ENCODE measurements at places on chromosomes 2 and 18.

GRCh38 chr2:164285576-164285975 is 335.7 kb downstream of the GRB14 start:
- no peak for DNase-seq

GRCh38 chr18:74294526-74294925 is 2.8 kb upstream of the CYB5A start:
- no peak for DNase-seq

- no peak for DNase-seq
Measured at GRCh38 chr2:85481818-85482777, 56.9 kb upstream of the MAT2A start.

DNA sequence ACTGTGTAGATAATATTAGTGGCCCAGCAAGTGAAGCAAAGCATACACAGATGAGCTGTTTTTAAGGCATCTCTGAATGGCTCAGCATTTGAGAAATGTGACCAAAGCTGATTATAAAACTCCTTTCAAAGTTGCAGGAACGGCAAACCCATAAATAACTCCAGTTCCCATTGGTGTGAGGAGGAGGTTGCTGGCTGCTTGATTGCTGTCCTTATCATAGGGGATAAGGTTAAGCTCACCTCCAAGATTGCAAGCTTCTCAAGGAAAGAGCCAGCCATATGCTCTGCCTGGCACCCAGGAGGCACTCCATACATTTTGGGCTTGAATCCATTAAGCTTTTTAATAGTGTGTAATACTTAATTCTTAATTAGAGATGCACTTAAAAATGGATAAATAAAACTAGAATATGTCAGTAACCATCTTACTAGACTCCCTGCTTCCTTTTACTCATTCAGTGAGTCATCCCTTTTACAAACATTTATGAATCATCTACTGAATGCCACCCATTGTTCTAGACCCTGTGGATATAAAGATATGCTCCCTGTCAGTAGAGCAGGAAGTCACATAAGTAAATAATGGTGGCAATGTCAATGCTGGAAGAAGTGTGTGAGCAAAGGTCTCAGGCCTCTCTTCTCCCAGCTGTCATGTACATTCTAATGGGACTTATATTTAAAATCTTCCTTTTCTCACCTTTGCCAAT is 99.3 kb downstream of the SPATS2L start:
- DNase-seq = no peak

DNA sequence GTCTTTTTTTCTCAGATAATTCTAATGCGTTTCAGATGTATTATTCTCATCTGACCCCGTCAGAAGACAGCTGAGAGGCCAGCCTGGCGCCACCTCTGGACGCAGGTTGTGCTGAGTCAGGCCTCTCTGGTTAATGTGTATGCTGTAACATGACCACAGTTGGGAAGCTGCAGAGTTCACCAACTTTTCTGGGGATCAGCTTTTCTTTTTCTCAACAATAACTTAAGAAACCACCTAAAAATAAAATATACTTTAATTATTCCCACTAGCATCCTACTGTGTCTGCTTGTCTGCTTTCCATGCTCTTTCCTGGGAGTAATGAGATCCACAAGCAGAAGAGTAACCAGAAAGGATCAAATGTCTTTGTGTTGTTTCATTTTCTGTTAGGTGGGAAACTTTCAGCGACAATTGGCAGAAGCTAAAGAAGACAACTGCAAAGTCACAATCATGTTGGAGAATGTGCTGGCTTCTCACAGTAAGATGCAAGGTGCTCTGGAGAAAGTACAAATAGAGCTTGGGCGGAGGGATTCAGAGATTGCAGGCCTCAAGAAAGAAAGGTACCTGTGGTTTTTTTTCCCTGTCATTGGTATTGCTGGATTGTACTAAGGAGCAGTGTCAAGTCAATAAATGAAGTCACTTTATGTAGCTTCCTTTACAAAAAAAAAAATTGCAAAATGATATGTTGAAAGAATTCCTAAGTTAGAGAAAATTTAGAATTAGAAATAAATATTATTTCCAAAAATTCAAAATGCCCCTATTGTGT is 79.8 kb downstream of the CCDC150 start:
- DNase-seq = no peak

DNA sequence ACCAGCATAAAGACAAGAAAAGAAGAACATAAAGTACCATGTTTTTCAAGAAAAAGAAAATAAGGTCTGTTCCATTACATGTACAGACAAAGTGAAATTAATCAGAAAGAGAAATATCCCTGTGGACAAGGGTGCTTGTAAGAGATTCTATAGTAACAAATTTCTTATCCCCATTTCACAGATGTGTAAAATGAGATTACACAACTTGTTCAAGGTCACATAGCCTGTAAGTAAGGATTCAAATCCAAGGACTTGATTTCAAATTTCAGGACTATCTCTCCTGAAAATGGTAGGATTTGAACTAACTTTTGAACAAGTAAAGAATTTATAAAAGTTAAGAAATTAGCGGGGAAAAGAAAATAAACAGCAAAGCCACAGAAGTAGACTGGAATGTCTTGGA is 248.2 kb upstream of the SLC39A10 start:
- no peak for DNase-seq

- peak; percentile 72 for DNase-seq
Measured at GRCh38 chr18:79962835-79963657, 1.4 kb upstream of the HSBP1L1 start.

GRCh38 chr18:57107140-57107832 is 39.6 kb upstream of the BOD1L2 start:
- no peak for DNase-seq

DNA sequence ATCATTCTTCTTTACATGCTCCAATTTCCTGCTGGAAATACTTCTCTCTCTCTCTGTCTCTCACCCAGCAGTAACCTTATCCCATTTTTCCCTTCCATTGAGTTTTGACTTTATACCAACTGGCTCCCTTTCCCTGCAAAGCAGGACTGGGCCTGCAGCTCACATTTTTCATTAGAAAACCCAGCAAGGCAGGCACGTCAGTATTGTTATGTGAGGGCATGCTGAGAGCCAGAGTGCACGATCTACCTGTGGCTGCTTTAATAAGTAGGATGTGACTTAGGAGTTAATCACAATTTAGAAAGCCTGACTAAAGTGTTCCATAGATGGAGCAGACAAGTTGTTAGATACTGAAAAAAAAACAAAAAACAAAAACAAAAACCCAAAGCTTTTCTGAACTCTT is 5.2 kb upstream of the NDUFV2 start:
- no peak for DNase-seq

DNA sequence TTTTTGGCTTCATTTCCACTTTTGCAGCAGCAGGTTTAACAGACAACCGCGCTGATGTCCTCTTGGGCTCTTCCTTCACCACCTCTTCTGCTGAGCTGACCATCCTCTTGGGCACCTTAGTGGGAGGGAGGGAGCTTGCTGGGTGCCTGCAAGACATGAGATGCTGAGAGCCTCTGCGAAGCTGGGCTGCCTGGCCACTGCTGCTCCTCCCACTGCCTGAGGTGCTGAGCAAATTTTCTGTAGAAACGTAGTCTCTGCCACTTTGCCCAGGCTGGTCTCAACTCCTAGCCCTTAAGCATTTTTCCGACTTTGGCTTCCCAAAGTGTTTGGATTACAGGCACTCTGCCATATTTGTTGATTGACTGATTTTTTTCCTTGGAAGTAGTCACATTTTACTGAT is 422.2 kb upstream of the MC4R start:
- DNase-seq = no peak

GRCh38 chr2:118577202-118577601 is 270.2 kb downstream of the EN1 start:
- DNase-seq = no peak

GRCh38 chr18:34701911-34702310 is 8.2 kb upstream of the DTNA start:
- DNase-seq = no peak

DNA sequence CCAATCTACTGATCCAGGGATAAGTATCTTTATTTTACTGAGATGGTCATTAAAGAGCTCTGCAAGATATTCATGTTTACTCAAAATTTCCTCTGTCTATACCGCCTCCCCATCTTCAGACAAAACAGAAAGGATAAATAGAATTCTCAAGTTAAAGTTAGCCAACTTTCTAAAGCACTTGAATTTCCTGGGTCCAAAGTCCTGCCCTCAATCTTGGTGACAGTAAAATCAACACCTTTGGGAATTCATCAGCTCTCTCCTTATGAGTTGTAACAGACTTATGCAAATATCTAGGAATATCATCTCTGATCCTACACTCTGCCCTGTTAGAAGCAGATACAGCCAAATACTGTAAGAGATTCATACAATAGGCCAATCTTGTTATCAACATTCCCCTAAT is 122.5 kb upstream of the HAAO start:
- no peak for DNase-seq
